ENCODE measurements at places on chromosomes 1 and 21.

GRCh38 chr1:9815150-9815549, 8.6 kb downstream of the CLSTN1 start:
- DNase-seq = no peak

DNA sequence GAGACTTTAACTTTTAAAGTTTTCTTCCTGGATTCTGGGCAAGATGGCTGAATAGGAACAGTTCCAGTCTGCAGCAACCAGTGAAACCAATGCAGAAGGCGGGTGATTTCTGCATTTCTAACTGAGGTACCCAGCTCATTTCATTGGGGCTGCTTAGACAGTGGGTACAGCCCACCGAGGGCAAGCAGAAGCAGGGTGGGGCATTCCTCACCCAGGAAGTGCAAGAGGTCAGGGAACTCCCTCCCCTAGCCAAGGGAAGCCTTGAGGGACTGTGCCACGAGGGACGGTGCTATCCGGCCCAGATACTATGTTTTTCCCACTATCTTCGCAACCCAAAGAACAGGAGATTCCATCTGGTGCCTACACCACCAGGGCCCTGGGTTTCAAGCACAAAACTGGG, 121.0 kb downstream of the VAV3 start:
- no peak for DNase-seq

DNA sequence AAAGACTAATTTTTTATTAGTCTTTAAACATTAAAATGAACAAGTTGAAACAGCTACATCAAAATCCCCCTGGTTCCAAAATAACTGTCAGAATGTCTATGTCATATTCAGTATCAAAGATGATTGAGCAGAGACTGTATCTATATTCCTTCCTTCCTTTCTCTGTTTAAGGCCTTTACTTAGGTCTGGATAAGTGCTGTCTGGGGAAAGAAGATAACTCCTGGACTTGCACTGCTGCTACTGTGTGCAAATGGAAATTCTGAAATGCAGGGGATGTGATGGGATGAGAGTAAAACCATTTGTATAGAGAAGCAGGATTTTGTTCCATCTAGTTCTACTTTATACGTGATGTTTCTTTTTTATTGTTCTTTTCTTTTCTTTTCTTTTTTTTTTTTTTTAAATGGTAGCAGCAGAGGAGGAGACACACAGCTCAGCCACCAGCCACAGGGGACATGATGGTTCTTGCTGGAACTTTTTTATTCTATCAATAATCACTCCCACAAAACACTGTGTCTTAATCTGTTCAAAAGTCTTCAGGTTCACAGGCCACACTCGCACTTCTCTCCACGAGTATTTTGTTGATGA, 33.6 kb upstream of the FOXE3 start:
- DNase-seq = no peak

GRCh38 chr1:171998711-171999110, 157.4 kb downstream of the DNM3 start:
- no peak for DNase-seq

All from uterus (tissue), 4 donors.